ENCODE measurements at places on chromosomes 2 and 18.

- DNase-seq, result no peak
Observed at GRCh38 chr2:188416367-188416766, 124.7 kb downstream of the GULP1 start.

DNA sequence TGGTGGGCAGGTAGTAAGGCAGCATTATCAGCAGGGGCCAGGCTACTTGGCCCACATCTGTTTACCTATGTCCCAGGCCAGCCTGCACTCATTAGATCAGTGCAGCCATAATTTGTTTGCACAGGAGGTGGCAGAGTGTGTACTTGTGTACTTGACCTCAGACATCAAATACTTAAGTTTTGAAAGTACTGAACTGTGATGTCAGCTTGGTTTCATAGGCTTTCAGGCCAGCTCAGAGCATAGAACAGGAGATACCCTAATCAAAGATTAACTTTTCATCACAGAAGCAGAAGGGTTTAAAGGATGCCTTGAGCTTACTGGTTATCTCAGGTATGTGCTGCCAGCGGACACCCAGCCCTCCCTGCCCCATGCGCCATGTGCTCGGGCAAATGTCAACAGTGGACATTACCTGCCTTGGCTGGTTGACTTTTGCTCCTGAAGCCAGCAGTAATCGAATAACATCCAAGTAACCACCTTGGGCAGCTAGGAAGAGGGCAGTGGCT lies 33.2 kb downstream of the ANKRD29 start:
- no peak for DNase-seq

DNA sequence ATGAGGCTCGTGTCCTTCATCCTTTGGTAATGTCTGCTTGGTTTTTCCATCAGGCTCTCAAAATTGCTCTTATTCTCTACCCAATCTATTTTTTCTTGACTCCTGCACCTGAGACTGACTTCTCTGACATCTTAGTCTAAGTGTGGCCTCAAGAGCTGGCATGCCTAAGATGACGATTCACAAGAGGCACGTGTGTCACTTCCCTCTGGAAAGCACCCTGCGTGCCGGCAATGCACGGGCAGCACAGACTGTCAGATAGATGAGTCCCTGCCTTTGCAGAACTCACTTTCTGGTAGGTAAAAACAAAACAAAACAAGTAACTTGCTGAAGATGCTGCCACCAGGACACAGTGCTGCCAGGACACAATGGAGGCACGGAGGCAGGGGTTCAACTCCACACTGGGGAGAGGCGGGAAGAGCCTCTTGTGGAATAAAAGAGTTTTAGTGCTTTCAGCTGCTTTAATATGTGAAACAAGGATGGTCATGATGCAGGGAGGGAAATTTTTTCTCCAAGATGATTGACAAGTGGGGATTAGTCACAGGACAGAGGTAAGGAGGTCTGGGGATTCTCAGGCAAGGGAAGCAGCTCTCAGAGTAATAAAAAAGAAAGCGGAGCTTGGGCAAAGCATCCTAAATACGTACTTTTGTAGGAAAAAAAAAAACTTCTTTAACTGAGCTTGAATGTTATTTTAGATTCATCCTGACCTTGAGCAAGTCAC lies 27.3 kb downstream of the CYB5A start:
- no peak for DNase-seq

DNA sequence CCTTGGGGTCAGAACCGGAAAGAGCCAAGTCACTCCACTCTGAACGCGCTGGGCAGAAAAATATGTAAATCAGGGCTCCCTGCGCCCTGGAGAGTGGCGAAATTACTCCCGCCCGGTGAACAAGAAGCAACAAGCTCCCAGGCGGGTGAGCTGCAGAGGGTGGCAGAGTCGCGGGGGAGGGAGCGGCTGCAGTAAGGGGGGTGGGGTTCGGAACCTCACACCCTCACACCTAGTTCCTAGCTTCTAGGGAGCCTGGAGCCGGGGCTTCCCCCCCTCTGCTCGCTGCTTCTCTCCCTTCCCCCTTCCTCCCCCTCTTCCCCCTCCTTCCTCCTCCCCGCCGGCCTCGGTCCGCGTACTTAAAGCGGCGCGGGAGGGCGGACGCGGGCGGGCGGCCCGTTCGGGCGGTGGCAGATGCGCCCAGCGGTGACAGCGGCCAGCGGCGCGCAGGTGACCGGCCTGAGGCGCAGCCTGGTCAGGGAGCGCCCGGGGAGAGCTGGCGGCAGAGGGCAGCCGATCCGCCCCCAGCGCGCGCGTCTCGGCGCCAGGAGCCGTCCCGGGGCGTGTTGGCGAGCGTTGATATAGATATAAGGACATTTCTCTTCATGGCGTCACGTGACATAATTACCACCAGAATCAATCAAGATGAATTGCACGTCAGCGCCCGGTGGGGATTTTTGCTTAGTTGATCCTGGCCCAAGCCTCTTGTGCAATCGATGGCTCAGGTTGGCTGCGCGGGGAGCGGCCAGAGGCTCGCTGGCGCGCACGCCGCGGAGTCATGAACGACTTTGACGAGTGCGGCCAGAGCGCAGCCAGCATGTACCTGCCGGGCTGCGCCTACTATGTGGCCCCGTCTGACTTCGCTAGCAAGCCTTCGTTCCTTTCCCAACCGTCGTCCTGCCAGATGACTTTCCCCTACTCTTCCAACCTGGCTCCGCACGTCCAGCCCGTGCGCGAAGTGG lies at the start of gene HOXD11:
TSS of gene HOXD11 (plus strand) at position 700 of the 959 bp plus-strand sequence. CDS start at position 776, 76 bp downstream.
- peak; percentile 77 for DNase-seq

GRCh38 chr2:182867426-182868053 lies 1.1 kb upstream of the FRZB start:
- DNase-seq, result no peak

GRCh38 chr2:28193630-28194403 lies 198.8 kb upstream of the FOSL2 start:
- DNase-seq, result peak; percentile 65

GRCh38 chr2:197423307-197423706 lies 11.5 kb downstream of the SF3B1 start:
- no peak for DNase-seq

DNA sequence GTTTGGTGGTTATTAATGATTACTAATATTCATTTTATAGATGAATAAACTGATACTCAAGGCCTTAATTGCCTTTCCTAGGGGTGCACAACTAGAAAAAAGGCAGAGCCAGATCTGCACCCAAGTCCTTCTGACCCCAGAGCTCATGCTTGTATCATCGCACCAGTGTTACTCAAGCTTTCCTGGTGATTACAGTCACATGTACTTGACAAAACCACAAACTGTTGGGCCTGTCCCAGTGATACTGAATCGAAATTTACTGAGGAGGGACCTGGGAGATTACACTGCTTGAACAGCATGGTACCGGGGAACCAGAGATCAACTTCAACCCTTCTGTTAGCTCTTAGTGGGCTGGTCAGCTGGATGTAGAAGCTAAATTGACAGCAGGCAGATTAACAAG lies 33.7 kb downstream of the FASTKD2 start:
- DNase-seq, result no peak

DNA sequence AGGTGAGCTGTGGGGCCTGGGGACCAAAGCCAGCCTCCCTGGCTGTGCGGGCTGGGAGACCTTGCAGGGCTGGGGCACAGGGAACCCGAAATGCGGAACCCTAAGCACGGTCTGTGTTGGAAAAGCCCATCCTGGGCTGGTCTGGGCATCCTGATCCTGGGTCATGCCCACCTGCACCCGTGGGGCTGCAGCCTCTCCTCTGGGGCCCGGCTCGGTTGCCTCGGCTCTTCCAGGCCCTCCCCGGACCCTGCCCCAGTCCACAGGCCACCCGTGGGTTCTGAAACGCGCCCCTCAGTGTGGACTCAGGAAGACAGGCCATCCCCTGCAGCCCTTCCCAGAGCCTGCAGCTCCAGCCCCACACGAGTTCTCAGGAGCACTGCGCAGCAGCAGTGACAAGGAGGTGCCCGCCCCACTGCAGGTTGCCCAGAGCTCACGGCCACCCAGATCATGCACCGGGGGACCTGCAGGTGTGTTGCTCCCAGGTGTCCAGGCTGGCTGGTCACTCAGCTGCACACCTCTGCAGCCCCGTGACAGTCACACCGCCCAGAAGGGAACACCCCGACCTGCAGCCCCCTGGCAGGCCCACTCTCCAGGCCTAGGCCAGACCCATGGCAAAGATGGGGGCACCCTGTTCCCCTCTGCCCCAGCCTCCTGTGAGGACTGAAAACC lies 12.2 kb upstream of the NFATC1 start:
- no peak for DNase-seq

- DNase-seq, result peak; percentile 59
Observed at GRCh38 chr18:23237524-23238151, 102.4 kb downstream of the CABLES1 start.

- DNase-seq, result peak; percentile 45
Observed at GRCh38 chr18:48948112-48949049, 2.4 kb downstream of the SMAD7 start.

DNA sequence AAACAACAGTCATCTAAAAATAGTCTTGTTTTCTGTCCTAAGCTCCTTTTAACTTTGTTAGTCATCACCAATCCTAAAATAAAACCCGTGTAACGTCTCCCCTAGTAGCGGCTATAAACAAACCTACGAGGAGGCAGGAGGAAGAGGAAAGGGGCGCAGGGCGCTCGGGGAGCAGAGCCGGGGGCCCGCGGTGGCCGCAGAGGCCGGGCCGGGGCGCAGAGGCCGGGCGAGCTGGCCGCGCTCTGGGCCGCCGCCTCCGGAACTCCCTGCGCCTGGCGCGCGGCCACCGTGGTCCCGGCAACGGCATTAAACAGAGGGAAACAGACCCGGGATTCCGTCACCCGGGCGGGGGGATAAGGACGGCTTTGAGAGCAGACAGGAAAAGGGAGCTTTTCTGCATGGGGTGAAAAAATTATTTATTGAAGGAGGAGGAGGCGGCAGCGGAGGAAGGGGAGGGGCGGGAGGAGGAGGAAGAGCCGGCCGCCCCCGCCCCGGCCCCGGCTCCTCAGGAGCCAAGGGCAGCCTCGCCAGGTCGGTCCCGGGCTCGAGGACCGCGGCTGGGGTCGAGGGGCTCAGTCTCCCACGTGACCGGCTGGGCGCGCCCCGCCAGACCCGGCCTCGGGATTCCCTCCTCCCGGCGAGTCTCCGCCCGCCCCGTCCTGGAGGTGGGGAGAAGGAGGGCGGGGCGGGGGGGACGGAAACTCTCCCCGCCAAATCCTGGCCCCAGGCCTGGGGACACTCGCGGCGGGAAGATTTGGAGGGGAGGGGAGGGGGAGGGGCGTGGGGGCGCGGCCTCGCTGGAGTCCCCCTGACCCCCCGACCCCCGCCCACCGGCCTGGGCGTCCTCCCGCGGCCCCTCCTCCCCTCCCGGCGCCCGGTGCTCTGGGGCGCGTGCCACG lies 1.8 kb upstream of the NFATC1 start:
- DNase-seq, result peak; percentile 63

GRCh38 chr2:240765007-240765406 lies 55.0 kb downstream of the KIF1A start:
- DNase-seq, result no peak

GRCh38 chr2:241771286-241772062 lies 5.1 kb upstream of the GAL3ST2 start:
- DNase-seq, result no peak

DNA sequence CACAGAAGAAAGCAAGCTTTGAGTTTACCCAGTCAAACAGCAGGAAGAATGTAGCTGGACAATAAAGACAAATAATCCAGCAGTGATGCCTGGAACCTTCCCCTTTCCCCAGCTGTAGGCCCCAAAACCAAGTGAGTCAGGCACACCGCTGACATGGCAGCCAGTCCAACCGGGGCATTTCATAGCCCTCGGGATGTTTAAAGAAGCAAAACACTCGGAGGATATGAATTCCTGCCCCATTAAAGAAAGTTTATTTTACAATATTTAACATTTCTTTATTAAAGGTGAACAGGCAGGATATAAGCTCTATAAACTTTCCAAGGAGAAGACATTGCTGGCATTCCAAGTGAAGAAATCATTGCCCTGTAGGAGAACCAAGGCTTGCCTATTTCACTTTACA lies 507.6 kb upstream of the TNP1 start:
- DNase-seq, result peak; percentile 51

GRCh38 chr18:839224-840022 lies 27.4 kb upstream of the YES1 start:
- peak; percentile 79 for DNase-seq

GRCh38 chr2:141271346-141271745 lies 859.5 kb downstream of the LRP1B start:
- DNase-seq, result no peak

- DNase-seq, result peak; percentile 22
Observed at GRCh38 chr18:51082571-51083267, 52.7 kb downstream of the SMAD4 start.

DNA sequence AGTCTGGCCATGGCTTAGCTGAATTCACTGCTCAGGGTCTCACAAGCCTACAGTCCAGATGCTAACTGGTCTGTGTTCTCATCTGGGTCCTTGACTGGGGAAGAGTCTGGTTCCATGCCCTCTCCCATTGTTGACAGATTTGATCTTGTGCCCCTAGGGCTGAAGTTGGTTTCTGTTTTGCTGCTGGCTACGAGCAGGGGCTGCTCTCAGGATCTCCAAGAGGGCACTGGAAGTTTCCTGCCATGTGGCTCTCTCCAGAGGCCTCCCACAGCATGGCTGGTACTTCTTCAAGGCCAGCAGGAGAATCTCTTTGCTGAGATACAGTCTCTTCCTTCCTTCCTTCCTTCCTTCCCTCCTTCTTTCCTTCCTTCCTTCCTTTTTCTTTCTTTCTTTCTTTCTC lies 78.1 kb downstream of the SPP2 start:
- no peak for DNase-seq

DNA sequence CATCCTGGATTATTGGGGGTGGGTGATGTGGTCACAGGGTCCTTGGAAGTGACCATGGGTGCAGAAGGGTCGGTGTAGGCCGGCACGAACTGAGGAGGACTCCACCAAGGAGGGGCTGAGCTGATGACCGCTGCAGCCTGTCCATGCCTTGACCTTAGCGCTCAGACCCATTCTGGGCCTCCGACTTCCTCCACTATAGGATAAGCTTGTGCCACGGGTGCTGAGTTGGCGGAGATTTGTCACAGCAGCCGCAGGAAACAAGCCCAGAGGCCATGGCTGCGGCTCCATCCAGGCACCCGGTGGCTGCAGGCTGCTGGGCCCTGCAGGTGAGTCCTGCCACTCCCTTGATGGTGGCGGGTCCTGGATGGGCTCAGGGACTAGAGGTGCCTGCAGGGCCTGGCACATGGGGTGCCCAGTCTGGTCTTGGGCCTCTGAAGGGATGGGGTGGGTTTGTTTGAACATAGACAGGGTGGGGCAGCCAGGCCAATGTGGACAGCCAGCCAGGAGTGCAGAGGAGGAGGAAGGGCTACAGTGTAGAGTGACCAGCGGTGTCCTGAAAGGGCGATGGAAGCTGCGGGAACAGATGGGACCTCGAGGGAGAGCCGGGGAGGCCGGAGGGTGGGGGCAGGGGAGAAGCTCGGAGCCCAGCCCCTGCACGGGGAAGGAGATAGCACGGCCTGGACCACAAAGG lies 84.8 kb downstream of the SEPTIN10 start:
- no peak for DNase-seq

- no peak for DNase-seq
Observed at GRCh38 chr2:7325186-7325585, 408.0 kb downstream of the RNF144A start.

- no peak for DNase-seq
Observed at GRCh38 chr2:178345951-178346350, 105.0 kb downstream of the PRKRA start.

DNA sequence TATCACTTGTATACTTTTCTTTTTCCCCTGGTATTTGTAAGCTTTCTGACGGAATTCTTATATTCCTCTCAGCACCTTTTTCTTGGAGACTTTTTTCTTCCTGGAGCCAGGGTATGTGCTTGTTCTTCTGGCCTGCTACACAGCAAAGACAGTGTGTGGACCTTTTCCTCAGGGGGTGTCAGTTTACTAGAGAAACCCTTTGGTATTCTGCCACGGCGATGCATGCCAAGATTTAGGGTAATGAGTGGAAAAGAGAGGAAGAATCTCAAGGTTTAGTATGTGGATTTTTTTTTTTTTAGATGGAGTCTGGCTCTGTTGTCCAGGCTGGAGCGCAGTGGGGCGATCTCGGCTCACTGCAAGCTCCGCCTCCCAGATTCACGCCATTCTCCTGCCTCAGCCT lies 152.2 kb downstream of the PHLPP1 start:
- DNase-seq, result no peak
